Hematopoietic multipotent progenitor cell treated with erythropoietin and hydrocortisone succinate and interleukin-3 and kit ligand, for 4 days (in vitro differentiated cells): ENCODE measurements at places on chromosomes 2 and 18.
A peak's percentile ranks its signal among the peaks of the same experiment; 100 is the strongest.

- no peak for DNase-seq
Observed at GRCh38 chr2:63194175-63194574, 143.5 kb downstream of the OTX1 start.

GRCh38 chr18:42730272-42730671 is 385.2 kb downstream of the RIT2 start:
- no peak for DNase-seq

DNA sequence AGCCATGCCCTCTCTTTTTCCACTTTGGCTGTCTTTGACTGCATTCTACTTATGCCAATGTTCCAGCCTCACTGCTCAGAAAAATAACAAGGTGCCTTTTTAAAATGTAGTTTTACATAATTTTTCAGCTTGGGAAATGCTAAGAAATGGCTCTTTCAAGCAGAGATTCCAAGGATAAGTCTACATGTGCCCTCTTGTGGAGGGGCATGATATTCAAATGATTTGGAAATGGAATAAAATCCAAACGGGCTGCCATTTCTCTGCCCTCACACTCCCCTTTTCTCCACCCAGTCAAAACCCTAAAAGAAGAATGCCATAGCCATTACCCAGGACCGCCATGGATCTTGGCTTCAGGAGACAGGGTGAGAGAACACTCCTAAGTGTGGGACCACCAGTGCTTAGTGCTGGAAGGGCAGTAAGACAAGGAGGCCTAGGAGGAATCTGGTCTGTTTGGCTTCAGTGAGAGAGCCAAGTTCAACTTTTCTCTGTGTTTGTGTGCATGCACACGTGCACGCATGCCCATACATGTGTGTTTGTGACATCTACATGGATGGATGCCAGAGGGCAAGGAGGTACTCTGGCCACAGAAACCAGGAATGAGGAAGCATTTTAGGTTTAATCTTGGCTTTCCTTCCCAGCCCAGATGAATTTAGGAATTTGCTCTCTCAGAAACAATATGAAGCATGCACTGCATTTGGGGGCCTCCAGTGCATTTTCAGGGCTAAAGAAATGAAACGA is 174.0 kb upstream of the SLC14A2 start:
- peak; percentile 14 for DNase-seq

- no peak for DNase-seq
Observed at GRCh38 chr18:76445275-76445674, 49.8 kb downstream of the ZNF516 start.

DNA sequence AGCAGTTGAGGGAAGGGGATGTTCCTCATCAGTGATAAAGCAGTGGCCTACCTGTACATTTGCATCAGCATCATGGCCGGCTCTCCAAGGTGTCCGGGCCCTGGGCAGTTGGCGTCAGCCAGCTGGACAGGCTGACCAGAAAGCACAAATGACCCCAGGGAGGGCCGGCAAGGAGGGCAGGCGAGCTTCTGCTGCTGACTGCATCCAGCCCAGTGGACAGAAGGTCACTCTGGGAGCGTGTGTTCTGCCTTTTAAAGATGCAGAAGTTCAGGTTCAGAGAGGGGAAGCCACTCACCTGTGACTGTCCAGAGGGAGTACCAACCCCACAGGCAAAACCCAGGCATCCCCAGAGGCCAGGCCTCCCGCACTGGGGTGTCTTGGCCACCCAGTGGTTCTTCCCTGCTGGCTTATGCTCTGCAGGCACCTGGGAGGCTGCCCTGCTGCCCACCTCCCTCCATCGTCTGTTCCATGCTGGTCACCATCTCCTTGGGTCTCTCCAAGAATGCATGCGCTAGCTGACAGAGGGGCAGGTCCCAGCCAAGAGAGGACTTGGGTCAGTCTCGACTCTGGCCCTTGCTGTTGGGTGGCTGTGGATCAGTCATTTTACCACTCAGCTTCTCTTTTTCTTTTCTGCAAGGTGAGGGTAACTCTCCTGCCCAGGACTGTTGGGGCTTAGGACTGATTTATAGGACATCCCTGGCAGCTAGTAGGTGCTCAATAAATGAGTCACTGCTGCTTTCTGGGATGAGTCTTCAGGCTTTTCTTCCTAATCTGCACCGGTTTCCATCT is 89.9 kb downstream of the INHBB start:
- no peak for DNase-seq

DNA sequence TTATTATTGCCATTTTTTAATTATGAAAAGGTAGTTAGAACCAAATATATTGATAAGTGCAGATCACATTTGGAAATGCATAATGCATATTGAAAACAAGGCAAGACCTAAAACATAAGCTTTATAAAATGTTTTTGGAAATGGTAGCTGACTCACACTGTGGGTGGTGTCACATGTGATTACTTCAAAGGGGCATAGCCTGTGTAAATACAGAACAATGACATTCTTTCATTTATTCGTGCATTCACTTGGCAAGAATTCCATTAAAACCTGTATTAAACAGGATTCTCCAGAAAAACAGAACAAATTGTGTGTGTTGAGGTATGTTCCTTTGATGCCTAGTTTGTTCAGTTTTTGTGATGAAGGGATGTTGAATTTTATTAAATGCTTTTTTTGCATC is 427.3 kb upstream of the ST6GAL2 start:
- no peak for DNase-seq

GRCh38 chr2:173161040-173161439 is 85.4 kb downstream of the MAP3K20 start:
- DNase-seq, result no peak
